ENCODE measurements at places on chromosomes 1 and 21.
A peak's percentile ranks its signal among the peaks of the same experiment; 100 is the strongest.

DNA sequence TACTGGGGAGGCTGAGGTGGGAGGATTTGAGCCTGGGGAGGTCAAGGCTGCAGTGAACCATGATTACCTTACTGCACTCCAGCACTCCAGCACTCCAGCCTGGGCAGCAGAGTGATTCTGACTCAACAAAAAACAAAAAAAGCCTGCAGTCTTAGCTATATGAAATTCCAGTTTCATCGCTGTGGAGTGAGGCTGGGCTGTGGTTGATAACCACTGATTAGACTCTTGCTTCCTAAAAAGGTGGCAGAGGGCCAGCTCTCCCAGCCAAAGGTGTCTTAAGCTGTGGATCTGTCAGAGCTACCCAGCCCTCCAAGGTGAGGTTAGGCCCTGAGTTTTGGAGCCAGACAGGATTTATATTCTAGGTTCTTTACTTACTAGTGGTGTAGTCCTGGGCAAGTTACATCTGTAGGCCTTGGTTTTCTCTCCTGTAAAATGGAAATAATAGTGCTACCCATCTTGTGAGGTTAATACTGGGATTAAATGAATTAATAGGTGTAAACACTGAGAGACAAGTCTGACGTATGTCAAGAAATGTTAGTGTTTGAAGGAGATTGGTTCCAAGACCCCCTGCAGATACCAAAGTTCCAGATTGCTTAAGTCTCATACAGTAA is 35.9 kb downstream of the TMCC2 start:
- DNase-seq: no peak

- no peak for DNase-seq
These were observed 300.0 kb upstream of the DEPDC1 start for GRCh38 chr1:68796888-68797287.

- no peak for DNase-seq
These were observed 28.8 kb upstream of the RERE start for GRCh38 chr1:8846263-8846662.

- no peak for DNase-seq
These were observed 23.1 kb downstream of the TRAF5 start for GRCh38 chr1:211349741-211350140.

GRCh38 chr1:23777979-23778814 is at the start of gene PITHD1:
Gene PITHD1, plus strand, starts transcription at chr1:23778418. Its CDS starts 98 bp downstream, at chr1:23778516.
- DNase-seq: peak; percentile 94

GRCh38 chr1:13469343-13469742 is 44.5 kb downstream of the LRRC38 start:
- DNase-seq: no peak

- DNase-seq: peak; percentile 25
These were observed 345.3 kb upstream of the VAMP3 start for GRCh38 chr1:7425771-7426170.

DNA sequence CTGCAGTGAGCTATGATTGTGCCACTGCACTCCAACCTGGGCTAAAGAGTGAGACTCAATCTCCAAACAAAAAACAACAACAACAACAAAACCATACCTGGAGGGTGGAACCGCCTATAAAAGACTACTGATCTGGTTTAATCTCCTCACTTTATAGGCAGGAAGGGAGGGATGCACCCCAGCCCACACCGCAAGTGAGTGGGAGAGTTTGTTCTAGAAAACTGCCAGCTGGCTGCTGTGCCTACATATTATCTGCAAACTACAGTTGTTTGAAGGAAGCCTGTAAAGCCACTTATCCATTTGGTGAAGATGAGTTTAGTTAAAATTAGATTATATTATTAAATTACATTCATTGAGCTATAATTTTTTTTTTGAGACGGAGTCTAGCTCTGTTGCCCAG is 9.1 kb upstream of the SRSF10 start:
- no peak for DNase-seq

DNA sequence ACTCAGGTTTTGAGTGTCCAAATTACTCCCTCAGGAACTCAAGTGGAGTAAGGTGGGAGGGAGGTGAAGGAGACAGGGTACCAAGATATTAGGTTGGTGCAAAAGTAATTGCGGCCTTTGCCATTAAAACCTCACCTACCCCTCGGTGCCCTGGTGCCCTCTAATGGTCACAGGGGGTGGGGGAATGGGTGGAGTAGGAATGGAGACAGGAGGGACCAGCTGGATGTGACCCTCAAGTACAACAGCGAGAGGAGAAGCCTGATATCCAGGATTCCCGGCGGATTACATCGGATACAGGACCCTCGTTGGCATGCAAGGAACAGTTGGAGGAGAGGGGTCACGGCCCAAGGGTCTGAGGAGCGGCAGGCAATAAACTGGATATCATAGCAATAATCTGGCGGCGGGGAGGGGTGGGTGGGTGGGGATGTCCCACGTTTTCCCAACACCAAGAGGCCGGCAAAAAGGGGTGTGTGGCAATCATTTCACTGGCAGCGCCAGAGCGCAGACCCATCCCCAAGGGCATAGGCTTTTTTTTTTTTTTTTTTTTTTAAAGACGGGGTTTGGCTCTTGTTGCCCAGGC is 4.3 kb upstream of the ZBTB7B start:
- DNase-seq: no peak

DNA sequence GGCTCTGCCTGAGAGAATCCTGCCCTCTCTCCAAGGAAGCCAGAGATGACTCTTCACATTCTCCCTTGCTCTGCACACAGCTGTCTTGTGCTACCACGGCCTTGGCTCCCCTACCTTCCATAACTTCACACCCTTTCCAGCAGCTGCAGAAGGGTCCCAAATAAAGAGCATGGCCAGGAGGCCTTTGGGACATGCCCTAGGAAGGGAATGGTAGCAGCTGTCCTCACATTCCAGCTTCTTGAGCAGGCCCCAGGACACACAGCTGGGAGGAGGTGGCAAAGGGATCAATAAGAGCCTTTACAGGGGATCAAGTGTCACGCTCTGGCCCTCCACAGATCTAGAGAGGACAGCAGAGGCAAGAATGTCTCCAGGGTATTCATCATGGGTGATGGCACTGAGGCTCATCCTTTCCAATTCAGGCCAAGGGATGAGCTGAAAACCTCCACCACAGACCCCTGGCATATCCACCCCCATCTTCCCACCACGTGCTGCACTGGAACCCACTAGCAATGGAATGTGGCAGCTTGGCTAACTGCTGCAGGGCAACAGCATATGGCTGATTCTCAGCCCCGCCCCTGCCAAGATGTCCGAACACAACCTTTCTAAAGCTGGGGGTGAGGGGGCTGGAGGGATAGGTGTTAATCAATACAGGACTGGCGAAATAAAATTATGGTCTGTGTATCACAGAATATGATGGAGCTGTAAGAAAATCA is 17.8 kb upstream of the RAB29 start:
- DNase-seq: no peak

DNA sequence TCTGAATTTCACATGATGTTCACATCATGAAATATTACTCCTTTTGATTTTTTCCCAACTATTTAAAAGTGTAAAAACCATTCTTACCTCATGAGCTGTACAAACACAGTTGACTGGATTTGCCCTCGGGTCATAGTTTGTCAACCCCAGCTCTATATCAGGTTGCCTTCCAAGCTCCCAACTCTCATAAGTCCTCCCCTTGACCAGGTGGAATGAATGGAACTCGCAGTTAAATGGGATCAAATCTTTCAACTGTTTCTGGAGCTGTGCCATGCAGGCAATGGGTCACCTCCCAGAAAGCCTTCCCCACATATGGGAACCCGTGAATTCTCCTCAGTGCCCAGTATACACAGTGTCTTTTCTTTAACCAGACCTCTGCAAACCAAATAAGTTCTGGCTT is 169.8 kb upstream of the FOXD3 start:
- no peak for DNase-seq

DNA sequence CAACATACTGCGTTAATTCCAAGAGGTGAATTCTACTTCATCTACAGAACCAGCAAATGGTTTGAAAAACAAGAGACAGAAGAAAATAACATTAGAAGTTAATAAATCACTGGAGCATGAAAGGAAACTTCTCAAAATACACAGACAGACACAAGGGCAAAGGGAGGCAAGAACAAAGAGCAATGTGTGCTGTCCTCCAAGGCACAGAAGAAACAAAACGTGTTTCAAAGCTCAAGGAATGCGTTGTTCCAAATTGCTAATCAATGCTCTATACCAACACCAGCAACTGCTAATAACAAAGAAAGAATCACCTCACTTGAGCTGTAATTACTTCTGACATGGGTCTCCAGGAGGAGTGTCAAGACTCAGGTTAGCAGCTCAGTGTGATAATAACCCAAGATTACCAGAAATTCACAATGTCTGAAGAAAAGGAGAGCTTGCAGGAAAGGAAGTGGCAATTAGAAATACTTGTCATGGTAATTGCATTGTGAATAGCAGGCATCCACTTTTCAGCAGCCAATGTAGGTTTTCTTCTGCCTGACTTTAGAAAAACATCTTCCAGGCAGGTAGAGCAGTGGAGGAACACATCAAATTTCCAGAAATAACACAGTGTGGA is 175.4 kb downstream of the SEC16B start:
- no peak for DNase-seq

DNA sequence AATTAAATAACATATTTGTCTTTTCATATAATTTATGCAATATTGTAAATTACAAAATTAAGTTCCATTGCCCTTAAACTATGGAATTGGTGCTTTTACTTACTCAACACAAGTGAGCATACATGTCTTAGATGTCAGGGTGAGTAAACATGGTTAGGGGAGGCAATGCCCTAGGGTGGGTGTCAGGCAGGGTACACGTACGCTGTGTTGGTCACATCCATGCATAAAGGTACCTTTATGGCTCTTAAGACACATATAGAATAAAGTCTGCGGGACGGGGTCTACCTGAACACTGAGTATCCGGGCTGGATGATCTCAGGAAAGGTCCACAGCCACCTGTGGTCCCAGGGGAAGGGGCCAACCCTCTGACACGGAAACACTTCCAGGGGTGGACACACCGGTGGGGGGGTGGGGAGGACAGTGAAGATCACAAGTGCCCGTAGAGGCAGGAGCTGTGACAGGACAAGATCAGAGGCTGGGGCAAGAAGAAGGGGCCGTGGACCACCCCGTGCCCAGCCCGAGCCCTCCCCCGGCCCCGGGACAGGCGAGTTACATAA is 720 bp downstream of the LIN9 start:
- no peak for DNase-seq

DNA sequence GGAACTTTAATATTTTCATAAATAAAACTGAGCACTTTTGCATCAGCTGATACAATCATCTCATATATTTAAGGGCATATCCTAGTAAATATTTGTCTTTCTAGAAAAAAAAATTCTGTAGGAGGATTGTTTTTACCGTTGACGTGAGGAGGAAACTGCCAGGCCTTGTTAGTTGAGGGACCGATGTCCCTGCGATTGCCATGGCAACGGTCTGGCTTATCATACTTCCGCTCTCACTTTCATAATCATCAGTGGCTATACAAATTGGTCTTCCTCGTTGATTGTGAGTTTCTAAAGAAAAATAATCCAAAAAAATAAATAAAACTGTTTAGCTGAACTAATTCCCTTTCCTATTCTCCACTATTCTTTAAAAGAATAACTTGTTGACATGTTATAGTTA is 69.3 kb upstream of the ANGPTL3 start:
- DNase-seq: no peak

GRCh38 chr1:72000809-72001208 is 281.5 kb downstream of the NEGR1 start:
- no peak for DNase-seq

GRCh38 chr1:97277891-97278654 is 556.5 kb downstream of the PTBP2 start:
- no peak for DNase-seq

GRCh38 chr1:47216278-47217059 is 15.6 kb downstream of the TAL1 start:
- DNase-seq: peak; percentile 39

GRCh38 chr1:86998727-86999126 is 84.3 kb downstream of the HS2ST1 start:
- no peak for DNase-seq

DNA sequence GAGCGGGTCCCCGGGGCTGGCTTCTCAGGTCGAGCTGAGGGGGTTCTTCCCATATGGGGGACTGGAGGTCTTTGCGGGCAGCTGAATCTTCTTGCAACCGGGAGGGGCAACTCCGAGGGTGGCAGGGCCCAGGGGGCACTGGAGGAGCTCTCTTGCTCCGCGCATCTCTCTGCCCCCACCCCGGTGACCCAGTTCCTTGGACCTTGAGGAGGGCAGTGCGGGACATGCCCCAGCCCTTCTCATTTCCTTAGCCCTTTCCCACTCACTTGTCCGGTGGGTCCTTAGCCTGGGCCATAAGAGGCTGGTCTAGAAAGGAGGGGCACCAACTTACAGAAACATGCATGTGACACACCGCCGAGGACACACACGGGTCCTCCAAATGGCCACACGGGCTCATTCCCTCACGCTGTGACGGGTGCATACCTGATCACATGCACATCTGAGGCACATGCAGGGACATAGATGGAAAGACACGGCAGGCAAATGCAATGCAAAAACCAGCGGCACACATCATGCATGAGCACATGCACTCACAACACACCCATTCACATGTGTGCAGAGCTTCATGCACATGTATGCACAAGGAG is 630 bp downstream of the HPCA start:
- DNase-seq: no peak

GRCh38 chr21:14519000-14519399 is 27.1 kb downstream of the SAMSN1 start:
- no peak for DNase-seq

- DNase-seq: no peak
These were observed 8.7 kb downstream of the DNAJC6 start for GRCh38 chr1:65317866-65318653.

DNA sequence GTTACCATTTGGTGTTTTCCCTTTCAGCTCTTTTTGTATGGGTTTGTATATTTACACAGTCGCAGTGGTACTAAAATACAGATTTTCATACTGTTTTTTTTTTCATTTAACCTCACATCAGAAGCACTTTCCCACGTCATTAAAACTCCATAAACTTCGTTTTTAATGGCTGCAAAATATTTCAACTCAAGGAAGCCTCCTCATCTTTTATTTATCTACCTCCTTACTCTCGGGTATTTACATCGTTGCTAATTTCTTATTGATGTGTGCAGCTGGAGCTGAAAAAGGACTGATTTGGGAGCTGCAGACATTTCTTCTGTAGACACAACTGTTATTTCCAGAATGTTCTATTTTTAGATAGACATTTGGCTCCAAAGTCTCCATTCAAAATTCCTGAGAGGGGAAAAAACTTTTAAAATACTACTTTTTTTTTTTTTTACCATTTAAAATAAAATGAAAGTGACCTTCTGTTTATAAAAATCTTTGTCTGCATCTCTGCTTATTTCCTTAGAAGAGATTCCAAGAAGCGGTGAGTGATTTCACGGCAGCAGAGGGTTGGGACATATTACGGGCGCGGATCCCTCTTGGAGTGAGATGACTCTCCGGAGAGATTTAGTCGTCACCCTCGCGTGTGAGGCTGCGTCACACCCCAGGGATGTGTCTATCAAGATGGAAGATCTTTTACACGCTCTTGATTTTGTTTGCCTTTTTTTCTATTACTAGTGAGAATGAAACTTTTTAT is 10.1 kb downstream of the RUNX3 start:
- peak; percentile 84 for DNase-seq

GRCh38 chr1:171655746-171656116 is 3.2 kb upstream of the MYOC start:
- DNase-seq: no peak

DNA sequence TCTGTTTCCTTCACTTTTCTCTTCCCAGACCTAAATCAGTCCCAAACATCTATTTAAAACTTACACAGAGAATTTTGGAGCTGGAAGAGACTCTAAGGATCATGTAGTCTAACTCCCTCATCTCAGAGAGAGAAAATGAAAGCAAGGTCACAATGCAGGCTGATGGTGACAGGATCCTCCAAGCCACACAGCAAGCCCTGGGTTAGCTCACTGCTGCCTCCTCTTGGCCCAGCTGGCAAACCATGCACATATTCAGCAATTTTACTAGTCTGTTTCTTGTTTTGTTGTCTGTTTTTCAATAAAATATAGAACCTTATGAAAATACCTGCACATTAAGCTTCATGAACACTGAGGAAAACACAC is 27.7 kb upstream of the LY9 start:
- no peak for DNase-seq

Data from sigmoid colon (tissue), 7 donors.